ENCODE measurements at places on chromosomes 3 and 15.

DNA sequence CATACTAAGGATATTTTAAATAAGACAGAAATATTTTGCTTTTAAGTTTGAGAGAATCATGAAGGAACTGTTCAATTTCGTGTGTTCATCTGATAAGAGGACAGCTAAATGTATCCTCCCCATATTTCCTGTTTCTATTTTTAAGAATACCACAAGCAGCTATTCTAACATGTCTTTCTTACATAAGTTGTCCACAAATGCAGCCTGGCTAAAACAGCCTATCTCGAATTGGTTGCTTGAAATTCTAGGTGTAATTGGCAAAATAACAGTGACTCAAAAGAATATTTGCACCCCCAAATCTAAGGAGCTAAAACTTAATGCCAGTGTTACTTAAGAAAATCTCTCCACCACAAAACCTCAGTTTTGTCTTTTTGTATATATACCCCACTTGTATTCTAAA, 35.0 kb downstream of the BTLA start:
- no peak for DNase-seq

- DNase-seq: no peak
Observed at GRCh38 chr3:141929341-141929995, 53.0 kb downstream of the ATP1B3 start.

DNA sequence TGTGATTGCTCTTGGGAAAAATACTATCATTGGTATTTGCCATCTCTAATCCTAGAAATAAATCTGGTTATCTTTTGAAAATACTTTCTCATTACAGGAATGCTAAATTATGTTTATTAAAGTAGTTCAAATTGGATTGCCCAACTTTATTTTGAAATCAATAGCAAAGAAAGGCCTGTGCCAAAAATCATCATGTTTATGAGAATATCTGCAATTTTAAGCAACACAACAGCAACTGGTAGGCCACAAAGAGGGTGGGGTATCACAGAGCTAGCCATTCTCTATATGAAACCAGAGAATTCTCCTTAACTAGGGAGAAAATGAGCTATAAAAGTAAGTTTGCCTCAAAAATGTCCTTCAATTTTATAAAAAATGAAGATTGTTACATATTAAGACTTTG, 11.9 kb upstream of the TM4SF19 start:
- no peak for DNase-seq

- no peak for DNase-seq
Observed at GRCh38 chr15:96160269-96160668, 170.2 kb upstream of the NR2F2 start.
